ENCODE measurements at places on chromosomes 12 and 14.

- DNase-seq: no peak
Observed at GRCh38 chr14:24213866-24214662, 776 bp upstream of the CHMP4A start.

GRCh38 chr14:90816681-90817436, 629 bp upstream of the TTC7B start:
- DNase-seq: no peak

- DNase-seq: no peak
Observed at GRCh38 chr12:47781479-47782371, 8.7 kb downstream of the SLC48A1 start.

GRCh38 chr12:53325511-53326061, 4.2 kb upstream of the AAAS start:
- DNase-seq: peak; percentile 14

GRCh38 chr12:23576372-23576771, 373.1 kb downstream of the SOX5 start:
- DNase-seq: no peak

DNA sequence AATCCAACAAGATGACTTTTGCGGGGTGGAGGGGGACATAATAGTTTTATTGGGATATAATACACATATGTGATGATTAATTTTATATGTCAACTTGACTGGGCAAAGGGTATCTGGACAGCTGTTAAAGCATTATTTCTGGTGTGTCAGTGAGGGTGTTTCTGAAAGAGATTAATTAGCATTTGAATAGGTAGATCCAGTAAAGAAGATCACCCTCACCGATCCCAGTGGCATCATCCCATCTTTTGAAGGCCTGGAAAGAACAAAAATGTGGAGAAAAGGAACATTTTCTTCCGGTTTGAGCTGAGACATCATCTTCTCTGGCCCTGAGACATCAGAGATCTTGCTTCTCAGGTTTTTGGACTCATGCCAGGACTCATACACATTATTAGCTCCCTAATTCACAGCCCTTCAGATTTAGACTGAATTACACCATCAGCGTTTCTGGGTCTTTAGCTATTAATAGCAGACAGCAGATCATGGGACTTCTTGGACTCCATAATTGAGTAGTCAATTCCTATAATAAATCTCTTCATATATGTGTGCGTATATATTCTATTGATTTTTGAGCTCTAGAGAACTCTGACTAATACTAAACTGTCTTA, 283.6 kb downstream of the PCNX1 start:
- DNase-seq: no peak

DNA sequence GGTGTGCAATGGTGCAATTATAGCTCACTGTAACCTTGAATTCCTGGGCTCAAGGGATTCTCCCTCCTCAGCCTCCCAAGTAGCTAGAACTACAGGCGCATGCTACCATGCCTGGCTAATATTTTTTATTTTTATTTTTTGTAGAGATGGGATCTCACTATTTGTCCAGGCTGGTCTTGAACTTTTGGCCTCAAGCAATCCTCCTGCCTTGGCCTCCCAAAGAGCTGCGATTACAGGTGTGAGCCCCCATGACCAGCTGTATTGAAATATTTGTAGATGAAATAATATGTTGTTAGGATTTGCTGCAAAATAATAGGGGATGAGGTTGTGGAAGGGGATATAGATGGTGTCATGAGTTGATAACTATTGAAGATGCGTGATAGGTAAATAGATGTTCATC, 4.9 kb downstream of the KLHL28 start:
- DNase-seq: no peak

DNA sequence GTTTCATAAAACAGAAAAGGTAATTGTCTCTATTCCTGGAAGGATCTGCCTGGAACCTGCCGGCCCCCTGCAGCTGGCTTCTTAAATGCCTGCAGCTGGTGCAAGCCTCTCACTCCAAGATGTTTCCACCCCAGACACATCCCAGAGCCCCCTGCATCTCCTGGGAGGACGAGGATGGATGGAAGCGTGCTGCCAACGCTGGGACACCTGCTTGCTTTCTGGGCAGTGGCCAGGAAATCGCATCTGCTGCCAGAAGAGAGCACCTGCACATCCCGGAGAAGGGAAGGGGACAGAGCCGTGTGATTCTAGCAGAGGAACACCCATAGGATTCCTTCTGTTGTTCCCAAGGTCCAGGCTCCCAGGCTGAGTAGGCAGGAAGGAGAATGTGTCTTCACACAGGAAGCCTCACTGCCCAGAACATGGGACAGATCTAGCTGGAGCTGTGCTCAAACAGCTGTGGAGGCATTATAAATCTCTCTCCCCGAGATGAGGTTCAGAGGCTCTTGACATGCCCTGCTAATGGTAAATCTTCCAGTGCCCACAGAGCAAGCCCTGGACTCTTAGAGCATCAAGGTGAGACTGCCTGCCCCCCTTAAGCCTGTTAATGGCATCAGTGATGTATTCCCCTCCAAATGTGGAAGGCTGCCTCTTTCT, 138.8 kb upstream of the MAP1LC3B2 start:
- DNase-seq: no peak

- no peak for DNase-seq
Observed at GRCh38 chr14:79278798-79279644, 932.3 kb downstream of the DIO2 start.

GRCh38 chr12:76030341-76031080, 1.1 kb downstream of the PHLDA1 start:
- DNase-seq: peak; percentile 65

DNA sequence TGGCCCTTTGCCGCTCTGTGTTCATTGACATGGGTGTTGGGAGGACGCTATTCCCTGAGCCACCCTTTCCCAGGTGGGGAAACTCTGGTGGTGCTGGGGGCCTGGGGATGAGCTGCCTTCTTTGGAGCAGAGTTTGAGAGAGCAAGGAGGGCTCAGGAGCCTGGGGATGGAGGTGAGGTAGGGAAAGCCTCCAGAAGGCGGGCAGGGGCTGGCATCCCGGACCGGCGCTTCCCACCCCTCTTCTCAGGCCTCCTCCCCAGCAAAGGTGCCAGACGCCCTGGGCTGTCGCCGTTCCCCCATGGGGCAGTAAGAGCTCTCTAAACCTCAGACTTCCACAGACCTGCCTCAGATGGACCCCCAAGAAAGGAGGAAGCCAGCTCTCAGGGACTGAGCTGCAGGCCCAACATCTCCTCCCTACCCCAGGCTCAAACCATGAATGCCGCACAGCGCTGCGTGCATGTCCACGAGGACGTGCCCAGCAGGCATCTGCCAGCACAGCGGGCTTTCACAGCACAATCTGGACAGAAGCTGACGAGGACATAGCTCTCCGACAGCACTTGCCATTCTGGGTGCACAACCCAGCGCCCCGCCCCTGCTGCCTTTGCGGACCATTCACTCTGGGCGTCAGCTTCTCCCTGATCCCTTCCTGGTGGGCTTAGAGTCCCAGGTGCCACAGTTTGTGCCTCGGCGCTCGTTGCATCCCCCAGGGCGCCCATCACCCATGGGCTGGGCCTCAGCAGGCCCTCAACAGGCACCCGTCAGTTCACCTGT, 14.9 kb upstream of the TTC7B start:
- DNase-seq: no peak

GRCh38 chr12:112418273-112418607, 507 bp upstream of the PTPN11 start:
- no peak for DNase-seq

- DNase-seq: no peak
Observed at GRCh38 chr12:30858471-30858870, 68.1 kb upstream of the TSPAN11 start.

- no peak for DNase-seq
Observed at GRCh38 chr12:25959071-25959961, 834 bp downstream of the RASSF8 start.

DNA sequence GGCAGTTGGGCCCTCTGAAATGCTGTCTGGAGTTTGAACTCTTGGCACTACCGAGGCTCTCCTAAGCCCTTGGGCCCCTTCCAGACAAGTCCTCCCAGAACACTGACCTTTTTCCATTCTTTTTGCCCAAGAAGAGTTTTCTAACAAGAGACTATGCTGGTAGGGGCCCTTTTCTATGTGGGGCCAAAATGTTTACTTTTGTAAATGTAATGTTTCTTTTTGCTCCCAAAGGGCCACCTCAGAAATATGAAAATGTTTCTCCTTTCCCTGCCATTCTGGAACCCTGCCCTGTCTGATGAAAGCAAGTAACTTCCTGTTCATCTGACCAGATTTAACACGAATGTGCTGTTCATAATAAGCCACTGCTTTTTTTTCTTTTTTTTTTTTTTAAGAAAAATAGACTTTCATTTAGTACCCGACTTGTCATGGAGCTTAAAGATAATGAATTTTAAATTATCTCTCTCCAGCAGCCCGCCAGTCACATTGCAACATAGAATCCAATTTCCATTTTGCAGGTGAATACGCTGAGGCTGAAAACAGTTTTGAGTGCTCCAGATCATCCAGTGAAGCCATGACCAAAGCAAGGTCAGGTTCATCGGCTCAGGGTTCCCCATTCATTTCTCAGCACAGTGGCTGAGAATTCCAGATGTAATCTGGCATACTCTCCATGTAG, 169.9 kb downstream of the DPF3 start:
- no peak for DNase-seq

GRCh38 chr12:46825591-46826414, at the start of gene SLC38A4:
Gene SLC38A4, minus strand, starts transcription at chr12:46825997. Its CDS starts 32,926 bp downstream, at chr12:46793071.
- no peak for DNase-seq

- DNase-seq: no peak
Observed at GRCh38 chr14:91963465-91963864, 16.0 kb upstream of the FBLN5 start.

DNA sequence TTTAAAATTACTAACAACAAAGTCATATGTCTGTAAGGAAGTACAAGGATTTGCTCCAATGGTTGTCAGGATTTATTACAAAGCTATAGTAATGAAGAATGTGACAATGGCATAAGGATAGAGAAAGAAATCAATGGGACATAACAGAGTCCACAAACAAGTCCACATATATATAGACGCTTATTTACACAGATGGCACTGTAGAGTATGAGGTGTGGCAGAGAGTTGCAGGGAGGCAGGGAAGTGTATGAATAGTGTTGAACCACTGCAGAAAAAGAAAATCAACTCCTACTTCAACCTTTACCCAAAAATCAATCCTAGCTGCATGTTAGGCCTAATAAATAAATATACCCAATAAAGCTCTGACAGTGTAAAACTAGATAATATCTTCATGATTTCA, 21.3 kb downstream of the SOS2 start:
- no peak for DNase-seq

- no peak for DNase-seq
Observed at GRCh38 chr12:121379945-121380344, 20.0 kb upstream of the RNF34 start.

DNA sequence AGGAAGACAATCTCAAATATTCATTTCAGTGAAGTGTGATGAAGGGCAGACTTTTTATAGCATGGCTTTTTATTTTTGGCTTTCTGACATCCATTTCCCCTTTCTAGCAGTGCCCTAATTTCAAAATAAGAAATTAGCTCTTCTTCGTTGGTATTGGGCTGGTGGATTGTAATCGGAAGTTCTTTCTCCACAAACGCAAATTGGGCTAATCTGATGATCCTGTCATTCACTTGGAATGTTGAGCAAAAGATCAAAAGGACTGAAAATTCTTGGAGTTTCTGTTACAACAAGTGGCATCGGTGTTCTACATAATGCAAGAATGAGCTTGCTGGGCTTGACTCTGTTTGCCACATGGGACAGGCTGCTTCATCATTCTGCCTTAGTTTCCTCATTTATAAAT, 1182.8 kb downstream of the FLRT2 start:
- DNase-seq: no peak

GRCh38 chr12:96347130-96347699, 53.0 kb downstream of the CDK17 start:
- no peak for DNase-seq

- DNase-seq: no peak
Observed at GRCh38 chr12:101855364-101855884, 22.0 kb upstream of the DRAM1 start.

GRCh38 chr12:56867216-56867615, 67.0 kb downstream of the SDR9C7 start:
- DNase-seq: no peak

DNA sequence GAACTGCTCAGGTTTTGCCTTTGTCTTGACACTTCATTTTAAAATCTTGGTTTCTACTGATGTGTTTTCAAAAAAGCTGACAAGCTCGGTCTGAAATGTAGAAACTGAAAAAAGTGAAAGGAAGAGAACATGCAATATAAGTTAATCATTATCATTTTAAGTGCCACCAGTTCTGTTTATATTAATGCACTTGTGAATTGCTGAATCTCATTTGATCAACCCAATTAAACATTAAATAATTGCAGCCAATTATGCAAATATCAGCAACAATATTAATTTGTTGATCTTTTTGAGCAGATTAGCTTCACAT, 133.8 kb downstream of the BCAT1 start:
- no peak for DNase-seq

GRCh38 chr12:29043069-29043468, 106.0 kb upstream of the FAR2 start:
- no peak for DNase-seq

DNA sequence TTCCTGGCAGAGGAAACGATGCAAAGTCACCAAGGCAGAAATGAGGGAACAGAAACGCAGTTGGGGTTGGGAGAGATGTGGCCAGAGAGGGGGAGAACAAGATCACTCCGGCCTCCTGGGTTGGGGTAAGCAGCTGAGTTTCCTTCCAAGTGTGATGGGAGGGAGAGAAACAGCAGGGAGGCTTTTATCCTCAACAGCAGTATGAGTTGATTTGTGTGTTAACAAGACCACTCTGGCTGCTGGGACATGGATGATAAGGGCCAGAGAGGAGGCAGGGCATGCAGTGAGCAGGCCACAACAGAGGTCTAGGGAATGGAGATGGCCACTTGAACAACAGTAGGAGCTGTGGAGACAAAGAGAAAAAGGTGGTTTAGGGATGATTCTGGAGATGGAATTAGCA, 66.8 kb downstream of the GLRX5 start:
- no peak for DNase-seq

DNA sequence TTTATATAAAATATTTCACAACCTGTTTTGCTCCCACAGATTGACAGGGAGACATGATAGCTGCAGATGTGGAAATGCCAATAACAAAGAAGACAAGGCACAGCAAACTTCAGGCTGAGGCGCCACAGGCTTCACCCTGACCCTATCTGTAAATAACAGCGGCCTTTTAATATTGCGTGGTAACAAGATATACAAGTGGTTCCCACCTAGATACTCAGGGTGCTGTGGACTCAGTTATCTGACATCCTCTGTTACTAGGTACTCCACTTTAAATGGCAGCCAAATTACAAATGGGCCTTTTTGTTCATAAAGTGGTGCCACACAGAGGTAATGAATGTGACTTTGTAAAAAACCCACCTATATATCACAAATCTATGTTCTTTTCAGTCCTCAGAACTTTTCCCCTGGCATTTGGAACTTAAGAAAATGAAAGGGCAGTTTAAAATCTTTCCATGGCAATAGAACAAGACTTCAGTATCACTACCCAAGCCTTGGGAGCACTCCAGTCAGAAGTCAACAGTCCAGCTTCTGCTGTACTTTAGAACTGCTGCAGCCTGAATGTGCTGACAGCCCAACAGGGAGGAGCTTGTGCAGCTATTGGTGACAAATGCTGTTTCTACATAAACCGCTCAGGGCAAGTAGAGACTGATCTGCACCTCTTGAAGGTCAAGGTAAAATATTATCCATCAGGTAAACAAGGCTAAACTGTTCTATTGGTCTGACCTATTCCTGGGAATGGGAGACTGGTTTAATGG, 86.2 kb upstream of the DCD start:
- DNase-seq: no peak

All from CD4-positive, alpha-beta T cell treated with Interleukin-10 for 1 hour (primary cell).